Fibroblast of skin of scalp (primary cell): ENCODE measurements at places on chromosomes 6 and 20.

GRCh38 chr20:37983286-37983685 lies 50.0 kb downstream of the TTI1 start:
- no peak for DNase-seq

- no peak for DNase-seq
Measured at GRCh38 chr6:129992881-129993280, 25.5 kb upstream of the L3MBTL3 start.

- DNase-seq = no peak
Measured at GRCh38 chr6:89355511-89356194, 3.1 kb upstream of the UBE2J1 start.

GRCh38 chr6:169963581-169964297 lies 212.3 kb downstream of the ERMARD start:
- DNase-seq = no peak

- no peak for DNase-seq
Measured at GRCh38 chr20:21102603-21103311, 3.4 kb downstream of the LINC00237 start.

- DNase-seq = peak; percentile 78
Measured at GRCh38 chr6:148364056-148364824, 21.6 kb downstream of the SASH1 start.

DNA sequence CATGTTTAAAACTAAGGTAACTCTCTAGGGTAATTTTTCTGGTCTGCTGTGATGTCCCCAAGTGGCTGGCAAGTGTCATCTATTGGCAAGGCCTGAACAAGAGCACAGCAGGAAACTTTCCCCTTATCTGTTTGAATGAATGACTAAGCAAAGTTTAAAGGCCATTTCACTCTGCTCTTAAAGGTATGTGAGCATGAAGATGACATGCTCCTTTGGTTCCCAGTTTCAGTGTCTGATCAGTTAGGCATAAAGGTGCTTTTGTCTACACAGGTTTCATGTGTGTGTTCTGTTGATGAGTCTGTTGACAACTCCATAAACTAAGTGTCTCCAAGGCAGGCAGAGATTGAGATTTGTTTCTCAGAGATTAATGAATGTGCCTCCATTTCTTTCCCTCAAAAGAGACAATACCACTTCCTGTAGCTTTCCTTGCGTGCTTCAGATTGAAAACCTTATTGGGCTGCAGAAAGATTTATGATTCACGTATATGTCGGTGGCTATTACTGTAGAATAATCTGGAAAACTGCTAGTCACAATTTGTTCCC lies 83.9 kb downstream of the MAP3K7 start:
- no peak for DNase-seq

DNA sequence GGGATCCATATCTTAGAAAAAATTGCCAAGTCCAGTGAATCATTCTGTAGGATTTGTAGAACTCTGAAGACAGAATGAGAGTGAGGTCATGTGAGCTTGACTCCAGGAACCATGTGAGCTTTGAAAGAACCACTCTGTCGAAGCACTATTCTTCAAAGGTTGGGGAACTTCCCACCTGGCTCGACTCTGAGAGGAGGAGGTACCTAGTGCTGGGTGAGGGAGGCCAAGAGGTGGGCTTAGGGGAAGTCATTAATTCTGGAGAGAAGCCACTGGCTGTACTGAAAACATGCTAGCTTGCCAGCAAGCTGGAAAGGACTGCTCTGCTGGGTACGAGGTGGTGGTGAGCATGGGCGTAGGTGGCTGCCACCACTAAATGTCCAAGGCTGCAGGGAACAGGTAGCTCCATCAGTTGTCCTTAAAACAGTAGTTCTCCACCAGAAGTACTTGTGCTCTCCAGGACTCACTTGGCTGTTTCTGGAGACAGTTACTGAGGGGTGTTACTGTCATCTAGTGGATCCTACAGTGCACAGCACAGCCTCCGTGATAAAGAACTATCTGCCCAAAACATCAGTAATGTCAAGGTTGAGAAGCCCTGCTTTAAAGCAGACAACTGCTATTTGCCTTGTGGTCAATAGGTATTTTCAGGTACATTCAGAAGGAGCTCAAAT lies 34.7 kb upstream of the SYNJ2 start:
- peak; percentile 34 for DNase-seq
